RWPE1 (cell line): ENCODE measurements at places on chromosomes 2 and 18.

- no peak for DNase-seq
These were observed 18.8 kb downstream of the DYNC2LI1 start for GRCh38 chr2:43792653-43793052.

- DNase-seq = no peak
These were observed 339.6 kb upstream of the DCC start for GRCh38 chr18:52000435-52000834.

- DNase-seq = no peak
These were observed 210.8 kb downstream of the DYSF start for GRCh38 chr2:71664161-71664560.

DNA sequence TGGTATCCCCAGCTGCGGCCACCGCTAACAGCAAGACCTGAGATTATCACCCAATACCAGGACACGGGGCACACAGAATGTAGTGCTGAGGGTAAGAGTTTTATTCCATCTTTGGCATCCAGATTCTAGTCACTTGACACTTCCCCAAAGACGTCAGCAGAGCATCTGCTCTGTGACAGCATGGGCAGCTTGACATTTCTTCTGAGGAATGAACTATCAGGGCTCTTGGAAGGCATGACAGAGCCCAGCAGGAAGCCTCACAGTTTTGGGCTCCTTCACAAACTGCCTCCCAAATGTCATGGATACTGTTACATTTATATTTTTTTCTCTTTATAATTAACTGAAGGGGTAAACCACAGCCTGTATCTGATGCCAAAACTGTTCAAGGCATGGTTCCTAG lies 1010.7 kb downstream of the TDRD15 start:
- DNase-seq = no peak

- no peak for DNase-seq
These were observed 102.9 kb upstream of the HAAO start for GRCh38 chr2:42895134-42895790.

- DNase-seq = no peak
These were observed 184.1 kb downstream of the HDAC4 start for GRCh38 chr2:239216614-239217273.

DNA sequence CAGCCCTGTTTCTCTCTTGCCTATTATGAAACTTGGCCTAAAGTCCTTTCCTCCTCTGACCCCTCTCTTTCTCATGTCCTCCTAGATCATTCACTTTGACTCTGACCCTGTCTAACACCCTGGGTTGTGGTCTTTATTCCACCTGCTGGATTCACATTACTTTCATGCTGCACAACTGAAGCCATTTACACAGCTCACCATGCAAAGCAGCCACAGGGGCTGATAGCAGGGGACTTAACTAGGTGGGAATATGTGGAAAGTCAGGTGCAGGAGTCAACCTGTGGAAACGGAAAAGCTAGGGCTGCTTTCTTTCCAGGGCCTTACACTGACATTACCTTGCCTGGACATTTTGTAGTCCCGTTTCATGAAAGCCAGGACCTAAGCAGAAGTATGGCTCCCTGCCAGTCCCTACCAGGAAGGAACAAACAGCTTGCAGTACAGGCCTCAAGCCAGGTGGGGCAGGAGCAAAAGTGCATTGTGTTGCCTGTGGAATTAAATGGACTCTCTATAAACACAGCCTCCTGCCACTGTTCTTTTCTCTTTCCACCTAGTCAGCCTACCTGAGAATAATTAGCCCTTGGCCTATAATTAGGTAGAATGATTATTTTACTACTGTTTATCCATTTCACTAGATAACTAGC lies 11.8 kb downstream of the MAPRE3 start:
- DNase-seq = peak; percentile 61

- DNase-seq = peak; percentile 62
These were observed 12.2 kb downstream of the ARPC2 start for GRCh38 chr2:218229239-218229638.

- DNase-seq = no peak
These were observed 81.8 kb downstream of the CERKL start for GRCh38 chr2:181575024-181575649.

DNA sequence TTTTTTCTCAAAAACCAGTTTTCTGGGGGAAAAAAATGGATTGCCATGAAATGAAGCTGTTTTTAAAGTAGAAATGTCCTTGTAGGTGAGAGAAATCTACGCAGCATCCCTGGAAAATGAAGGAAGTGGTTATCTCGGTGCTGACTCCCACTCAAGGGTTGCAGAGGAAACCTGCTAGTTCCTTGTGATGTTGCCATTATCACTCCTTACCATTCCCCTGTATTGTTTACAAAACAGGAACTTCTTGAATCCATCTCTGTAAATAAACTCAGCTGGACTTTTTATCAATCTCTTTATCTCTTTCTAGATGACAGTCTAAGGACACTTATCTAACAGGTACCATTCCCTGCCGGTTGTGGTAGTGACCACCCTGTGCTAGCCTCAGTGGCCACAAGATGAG lies 61.2 kb downstream of the FEZ2 start:
- no peak for DNase-seq

GRCh38 chr2:49950646-49951045 lies 796.3 kb upstream of the FSHR start:
- no peak for DNase-seq

- DNase-seq = no peak
These were observed 88.1 kb upstream of the PKDCC start for GRCh38 chr2:41959760-41960159.

DNA sequence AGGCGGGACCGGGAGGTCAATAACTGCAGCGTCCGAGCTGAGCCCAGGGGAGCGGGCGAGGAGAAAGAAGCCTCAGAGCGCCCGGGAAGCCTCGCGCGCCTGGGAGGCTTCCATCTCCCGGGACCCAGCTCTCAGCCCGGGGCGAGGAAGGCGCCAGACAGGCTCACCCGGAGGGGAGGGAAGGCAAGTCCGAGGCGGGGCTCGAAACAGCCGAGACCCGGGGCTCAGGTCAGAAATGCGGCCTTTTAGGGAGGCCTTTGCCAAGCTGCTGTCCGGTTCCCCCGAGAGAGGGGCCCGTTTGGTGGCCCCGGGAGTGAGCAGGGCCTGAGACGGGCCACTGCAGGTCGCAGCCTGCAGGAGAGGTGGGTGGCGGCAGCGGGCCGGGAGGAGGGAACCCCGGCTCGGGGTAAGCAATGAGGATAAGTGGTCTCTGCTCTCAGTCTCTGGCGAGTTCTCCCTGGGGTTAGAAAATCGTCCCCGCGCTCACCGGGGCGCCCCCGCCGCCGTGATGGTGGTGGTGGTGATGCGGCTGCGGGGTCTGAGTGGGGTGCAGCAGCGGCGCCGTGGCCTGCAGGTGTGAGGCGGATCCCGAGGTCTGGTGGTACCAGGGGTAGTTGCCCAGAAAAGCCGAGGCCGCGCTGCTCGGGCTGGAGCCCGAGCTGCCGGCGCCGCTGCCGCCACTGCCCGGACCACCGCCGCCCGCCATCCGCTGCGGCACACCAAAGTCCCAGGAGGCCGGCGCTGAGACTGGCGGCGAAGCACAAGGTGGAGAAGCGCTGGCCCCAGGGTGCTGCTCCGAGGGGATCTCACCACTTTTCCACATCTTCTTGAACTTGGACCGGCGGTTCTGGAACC lies 2.4 kb downstream of the DLX2 start:
- no peak for DNase-seq

GRCh38 chr18:2869207-2869606 lies 22.4 kb downstream of the EMILIN2 start:
- no peak for DNase-seq

DNA sequence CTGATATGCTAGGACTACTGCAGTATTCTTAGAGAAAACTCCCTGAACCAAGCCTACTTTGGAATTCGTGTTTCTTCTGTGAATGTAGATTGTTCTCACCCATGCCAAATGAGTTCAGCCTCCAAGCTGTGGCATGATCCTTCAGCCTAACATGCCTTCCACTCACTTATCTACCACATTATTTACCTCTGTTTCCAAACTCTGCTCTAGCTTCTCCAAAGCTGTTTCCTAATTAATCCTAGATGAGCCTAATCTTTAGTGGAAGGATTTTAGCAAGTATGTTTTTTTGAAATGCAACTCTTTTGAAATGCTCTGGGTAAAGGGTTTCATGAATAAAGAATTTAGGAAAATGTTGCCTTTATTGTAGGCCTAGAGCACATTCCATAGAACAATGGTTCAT lies 152.9 kb upstream of the MMADHC start:
- no peak for DNase-seq

DNA sequence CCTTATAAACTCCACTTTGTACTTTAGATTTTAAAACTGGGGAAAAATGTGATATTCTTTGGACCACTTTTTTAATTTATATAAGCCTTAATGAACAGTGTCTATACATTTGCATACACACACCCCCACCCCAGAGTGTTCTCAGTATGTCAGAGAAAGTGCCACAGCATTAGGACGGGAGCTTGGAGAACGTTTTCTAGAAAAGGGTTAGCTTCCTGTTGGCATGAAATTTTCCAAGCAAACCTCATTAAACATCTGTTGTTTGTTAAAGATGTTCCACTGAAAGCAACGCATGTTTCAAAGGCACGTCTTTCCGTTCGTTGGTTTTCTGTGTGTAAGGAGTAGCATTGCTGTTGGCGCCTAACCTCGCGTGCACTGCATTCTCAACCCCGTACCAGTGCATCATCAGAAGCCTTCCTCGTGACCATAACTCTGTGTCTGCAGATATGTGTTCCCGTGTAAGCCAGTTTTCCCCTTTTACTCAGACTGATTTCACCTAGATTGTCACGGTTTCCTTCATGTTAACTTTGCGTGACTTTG lies 228.5 kb downstream of the ALPK2 start:
- no peak for DNase-seq

DNA sequence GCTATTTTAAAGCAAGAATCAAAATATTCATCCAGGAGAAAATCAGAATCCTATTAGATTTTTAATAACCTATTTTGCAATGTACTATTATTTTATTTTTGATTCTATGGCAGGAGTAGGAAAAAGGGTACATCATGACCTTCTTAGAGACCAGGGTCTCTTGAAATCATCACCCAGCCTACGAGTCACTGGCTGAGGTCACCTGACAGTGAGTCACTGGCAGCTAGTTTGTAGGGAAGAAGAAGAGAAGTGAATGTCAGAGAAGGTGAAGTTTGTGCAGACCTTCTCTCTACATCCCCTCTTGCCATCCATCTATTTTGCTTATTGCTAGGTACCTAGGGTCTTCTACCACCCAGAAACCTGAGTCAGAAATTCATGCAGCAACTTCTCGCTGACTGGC lies 144.2 kb downstream of the ALK start:
- DNase-seq = no peak

- DNase-seq = peak; percentile 33
These were observed 1.7 kb upstream of the C2orf42 start for GRCh38 chr2:70192516-70192915.

GRCh38 chr2:121008975-121009374 lies 273.3 kb downstream of the GLI2 start:
- no peak for DNase-seq

GRCh38 chr2:25700221-25700660 lies 26.9 kb upstream of the DTNB start:
- DNase-seq = peak; percentile 77

GRCh38 chr2:3023531-3023930 lies 354.1 kb downstream of the EIPR1 start:
- DNase-seq = no peak

DNA sequence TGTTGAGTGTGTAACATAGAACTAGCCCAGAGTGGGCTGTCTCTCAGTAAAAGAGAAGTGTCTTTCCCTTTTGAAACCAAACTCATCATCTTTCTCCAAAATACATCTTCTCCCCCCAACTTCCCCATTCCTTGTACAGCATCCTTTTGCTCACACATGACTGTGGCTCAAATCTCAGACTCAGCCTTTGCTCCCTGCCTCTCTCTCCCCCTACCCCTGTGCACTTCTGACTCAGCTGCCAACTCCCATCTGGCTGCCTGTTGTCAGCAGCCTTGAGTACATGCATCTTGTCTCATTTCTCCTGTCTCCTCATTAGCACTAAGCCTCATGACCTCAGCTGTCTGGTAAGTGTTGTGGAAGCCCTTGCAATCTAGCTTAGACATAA lies 18.1 kb upstream of the MGAT4A start:
- no peak for DNase-seq

- DNase-seq = no peak
These were observed 158.0 kb downstream of the EN1 start for GRCh38 chr2:118689456-118689855.

GRCh38 chr18:55372209-55372608 lies 215.8 kb downstream of the TCF4 start:
- DNase-seq = no peak

- no peak for DNase-seq
These were observed 200.5 kb downstream of the EXOC6B start for GRCh38 chr2:72625366-72625765.

DNA sequence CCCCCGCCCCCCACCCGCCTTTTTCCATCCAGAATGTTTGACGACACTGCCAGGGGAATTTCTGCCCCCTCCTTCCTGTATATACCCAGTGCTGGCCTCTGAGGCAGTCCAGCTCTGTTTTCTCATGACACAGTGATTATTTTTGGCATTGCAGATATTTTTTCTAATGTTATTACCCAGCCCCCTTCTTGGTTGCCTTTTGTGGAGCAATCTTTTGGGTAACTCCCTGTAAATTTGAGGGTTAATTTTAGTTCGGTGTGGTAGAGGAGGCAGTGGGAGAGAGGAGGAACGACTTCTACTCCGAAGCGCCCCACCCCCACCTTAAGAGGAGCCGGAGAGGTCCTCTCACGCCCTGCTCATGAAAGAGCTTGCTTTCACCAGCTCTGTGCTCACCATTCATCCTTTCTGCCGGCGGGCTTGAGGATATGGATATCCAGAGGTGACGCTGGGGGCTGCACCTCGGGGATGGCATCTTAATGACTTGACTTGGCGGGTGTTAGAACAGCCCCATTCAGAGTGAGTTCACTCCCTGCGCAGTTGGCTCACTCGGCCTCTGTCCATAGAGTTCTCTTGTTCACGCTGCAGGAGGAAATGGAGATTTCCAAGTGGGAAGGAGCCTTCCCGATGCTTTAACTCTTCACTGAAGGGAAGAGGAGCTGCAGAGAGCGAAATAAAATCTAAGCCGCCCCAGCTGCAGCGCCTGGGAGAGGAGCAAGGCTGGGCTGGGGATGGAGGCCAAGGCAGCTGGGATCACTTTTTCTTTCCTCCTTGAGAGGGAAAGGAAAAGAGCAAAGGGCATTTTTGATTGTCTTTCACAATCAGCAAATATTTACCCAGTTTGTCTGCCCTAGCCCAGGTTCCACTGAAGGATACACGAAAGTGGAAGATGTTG lies 38.4 kb downstream of the EPAS1 start:
- no peak for DNase-seq

GRCh38 chr2:235206980-235207579 lies 255.3 kb downstream of the SH3BP4 start:
- no peak for DNase-seq

GRCh38 chr2:60505240-60505879 lies 48.1 kb downstream of the BCL11A start:
- DNase-seq = peak; percentile 25
